ENCODE measurements at places on chromosomes 1 and 21. TPM values are rescaled to one million over a fixed set of nuclear protein-coding genes. Genes with fewer than 3 reads are reported as not detected.

GRCh38 chr1:57440096-57440495 is 16.2 kb upstream of the DAB1 start:
- DNase-seq = no peak

DNA sequence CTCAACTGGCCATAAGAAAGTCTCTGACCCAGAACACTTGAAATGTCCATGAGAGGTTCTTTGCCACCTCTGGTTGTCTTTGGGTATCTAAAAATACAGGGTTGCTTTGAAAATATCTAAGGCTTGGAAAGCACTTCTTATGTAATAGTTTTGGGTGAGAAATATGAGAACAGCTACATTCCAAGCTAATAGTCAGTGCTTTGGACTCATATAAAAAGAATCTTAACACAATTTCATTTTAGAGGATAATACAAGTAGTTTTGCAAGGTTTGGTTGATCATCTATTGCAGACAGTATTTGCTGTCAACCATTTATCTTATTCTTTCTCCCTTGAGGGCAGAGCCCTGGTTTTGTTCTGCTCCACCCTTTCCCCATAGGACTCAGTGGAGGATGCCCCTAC is 207.5 kb downstream of the KCNK2 start:
- no peak for DNase-seq

DNA sequence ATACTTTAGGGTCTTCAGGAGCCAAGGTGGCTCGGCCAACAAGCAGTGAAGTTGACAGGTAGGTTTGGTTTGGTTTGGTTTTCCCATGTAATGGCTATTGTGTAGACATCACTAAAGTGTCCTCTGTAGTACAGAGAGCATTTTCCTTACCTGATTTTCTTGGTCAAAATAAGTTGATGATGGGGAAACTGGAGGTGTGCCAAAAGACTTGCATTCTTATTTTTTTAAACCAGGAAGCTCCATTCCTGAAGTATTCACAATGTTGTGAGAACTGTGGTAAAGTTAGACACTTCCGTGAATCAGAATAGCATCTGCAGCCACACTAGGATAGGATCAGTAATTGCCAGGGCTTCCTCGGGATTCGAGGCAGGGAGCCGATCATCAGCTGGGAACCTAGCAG is 2.9 kb downstream of the ZBTB37 start:
- no peak for DNase-seq

GRCh38 chr1:156012051-156012817 is 8.5 kb downstream of the SSR2 start:
- DNase-seq = no peak

GRCh38 chr1:93692026-93692425 is 10.4 kb upstream of the BCAR3 start:
- DNase-seq = no peak

GRCh38 chr1:10437052-10437451 is 6.8 kb downstream of the CENPS start:
- DNase-seq = no peak

- DNase-seq = no peak
Observed at GRCh38 chr1:112798292-112798691, 83.2 kb upstream of the PPM1J start.

DNA sequence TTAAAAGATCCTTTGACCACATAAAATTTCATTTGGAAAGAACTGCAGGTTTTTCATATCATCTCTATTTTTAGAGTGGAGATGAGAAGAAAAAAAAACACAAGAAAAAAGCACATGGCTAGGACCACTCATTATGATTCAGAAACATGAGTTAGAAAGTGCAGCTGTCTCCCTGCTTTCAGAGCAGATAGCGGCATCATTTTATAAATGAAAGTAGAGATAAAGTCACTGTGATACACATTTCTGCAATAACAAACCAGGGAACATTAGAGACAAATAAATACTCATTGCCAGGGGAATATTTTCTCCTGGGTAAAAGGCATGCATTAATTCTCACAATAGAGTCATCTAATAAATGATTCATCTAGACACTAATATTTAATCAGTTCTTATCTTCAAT is 87.5 kb upstream of the PLPPR4 start:
- no peak for DNase-seq

DNA sequence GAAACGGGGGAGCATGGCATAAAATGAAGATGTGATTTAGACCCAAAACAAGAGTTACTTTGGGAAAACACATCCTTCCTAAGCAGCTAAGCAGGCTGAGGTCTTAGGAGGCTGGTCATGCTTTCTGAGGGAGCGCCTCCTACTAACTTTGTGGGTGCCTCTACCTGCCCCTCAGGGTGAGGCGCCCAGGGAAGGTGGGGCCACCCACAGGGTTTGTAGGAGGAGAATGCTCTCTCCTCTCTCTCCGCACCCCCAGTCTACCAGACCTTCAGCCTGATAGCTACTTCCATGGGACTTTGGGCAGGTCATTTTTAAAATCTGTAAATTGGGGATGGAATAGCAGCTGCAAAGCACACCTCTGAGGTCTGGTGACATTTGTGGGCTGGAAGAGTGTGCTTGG is 23.8 kb downstream of the SLC27A3 start:
- no peak for DNase-seq

DNA sequence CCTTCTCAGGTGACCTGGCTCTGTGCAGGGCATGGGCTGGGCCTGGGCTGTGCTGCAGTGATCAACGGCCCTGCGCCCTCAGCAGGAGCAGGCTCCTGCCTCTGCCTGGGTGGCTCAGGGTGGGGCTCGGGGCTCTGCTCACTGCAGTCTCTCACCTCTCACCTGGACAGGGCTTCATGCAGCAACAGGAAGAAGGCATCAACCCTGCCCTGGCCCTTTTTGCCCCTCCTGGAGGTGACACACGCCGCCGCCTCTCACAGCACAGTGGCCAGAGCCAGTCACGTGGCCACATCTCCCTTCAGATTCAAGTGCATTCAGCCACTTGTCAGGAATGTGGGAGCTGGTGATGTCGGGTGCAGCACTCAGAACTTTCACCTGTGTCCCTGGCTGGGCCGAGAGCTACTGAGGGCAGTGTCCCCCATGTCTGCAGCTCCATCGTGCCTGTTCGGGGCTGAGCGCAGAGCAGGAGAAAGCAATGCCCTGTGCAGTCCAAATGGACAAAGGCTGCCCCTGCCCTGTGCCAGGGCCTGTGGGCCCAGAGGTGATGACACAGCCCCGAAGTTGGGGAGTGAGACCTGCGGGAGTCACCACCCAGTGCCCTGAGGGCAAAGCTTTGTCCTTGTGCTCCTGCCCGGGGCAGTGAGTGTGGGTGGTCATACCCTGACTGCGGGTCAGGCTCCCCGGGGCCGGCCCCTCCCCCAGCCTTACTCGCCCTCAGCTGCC is 314.0 kb downstream of the PTPRU start:
- DNase-seq = no peak

- DNase-seq = no peak
Observed at GRCh38 chr1:174956976-174957375, 42.8 kb upstream of the CACYBP start.

DNA sequence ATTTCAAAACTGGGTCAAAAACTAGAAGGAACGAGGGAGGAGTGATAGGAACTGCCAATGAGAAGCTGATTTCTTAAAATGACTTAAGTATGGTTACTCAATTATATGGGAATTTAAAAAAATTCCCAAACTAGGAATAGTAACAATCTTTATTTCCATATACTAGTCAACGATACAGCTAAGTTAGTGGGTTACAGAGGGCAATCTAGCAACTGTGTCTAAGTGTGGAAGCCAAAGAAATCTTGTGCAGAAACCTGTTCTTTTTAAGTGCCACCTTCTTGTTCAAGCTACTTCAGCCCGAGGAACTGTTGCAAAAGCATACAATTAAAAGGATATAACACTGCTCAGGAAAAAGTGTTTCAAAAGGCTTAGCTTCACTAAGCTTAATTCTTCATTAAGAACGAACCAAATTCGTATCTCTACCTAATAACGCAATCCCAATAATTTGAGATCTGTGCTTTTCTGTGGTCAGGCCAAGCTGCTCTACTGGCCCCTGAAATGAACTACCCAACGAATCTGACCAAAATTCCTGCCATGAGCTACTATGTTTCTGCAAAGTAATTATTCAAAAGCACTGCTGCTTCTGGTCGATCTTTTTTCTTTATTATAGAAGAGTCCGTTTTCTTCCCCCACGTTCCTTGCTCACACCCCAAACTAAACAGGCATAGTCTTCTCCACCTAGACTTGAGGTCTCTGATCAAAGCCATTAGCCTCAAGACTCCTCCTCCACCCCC is 1.8 kb downstream of the USP24 start:
- DNase-seq = no peak

GRCh38 chr1:221337106-221337505 is 404.8 kb downstream of the DUSP10 start:
- no peak for DNase-seq

DNA sequence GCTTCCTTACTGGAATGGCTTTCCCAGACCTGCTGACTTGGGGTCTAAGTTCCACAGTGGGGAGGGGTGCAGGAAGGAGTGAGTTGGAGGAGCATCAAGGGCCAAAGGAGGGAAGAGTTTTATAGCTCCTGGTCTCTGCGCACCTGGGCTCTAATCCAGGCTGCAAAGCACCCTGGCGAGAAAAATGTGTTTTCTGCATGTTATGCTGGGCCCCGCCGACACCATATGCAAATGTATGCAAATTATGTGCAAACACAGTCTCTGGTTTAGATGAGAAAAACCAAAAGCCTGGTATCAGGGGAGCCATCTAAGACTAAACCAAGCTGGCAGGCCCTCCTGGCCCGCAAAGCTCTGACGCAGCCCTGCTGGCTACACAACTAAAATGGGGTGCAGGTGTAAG is 95.0 kb downstream of the VWA5B1 start:
- no peak for DNase-seq

- no peak for DNase-seq
Observed at GRCh38 chr1:12097321-12097720, 34.2 kb downstream of the TNFRSF8 start.

DNA sequence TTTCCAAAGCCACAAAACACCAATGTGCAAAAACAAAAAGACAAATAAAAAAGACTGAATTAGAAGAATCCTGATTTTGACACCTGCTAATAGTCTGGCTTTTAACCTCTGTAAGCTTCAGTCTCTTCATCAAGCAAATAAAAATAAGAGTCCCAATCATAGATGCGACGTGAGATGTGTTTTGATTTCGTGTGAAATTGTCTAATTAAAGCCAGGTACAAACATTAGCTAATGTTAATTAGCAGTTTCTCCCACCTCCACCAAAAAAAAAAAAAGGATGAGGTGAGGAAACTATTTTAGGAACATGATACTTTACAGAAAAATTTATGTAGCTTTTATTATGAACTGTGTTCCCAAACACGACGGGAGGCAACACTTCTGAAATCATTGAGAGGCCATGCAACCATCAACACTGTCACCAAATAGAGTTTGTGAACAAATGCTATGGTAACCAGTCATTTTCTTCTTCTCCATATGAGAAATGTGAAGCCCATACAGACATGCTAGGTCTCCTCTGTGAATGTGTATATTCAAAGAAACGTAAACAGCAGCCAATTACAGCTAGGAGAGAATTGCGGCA is 6.7 kb upstream of the EVI5 start:
- no peak for DNase-seq

DNA sequence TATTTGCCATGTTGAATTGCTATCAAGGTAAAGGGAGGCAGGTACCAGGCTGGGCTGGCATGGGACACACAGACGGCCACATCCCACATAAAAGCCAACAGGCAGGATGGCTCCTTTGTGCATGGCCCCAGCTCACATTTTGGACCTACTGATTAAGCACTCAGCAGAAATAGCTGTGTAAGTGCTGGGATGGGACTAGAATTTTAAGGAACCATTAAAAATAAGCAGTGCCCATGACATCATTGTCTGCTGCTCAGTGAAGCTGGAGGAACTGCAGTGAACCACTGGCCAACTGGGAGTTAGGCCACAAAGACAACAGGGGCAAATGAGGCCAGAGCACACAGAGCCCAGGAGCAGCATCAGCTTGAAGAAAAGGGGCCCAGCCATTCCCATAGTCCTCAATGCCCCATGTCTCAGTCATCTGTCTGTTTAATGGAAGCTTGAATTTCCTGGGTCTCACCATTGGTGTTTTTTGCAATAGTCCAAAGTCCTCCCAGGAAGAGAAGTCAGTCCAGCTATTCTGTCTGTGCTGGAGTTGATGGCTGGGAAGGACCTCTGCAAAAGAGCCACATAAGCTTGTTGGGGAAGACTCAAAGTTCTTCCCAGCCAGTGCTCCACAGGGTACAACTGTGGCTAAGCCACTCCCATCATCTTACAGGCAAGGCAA is 45.3 kb upstream of the TNR start:
- no peak for DNase-seq

DNA sequence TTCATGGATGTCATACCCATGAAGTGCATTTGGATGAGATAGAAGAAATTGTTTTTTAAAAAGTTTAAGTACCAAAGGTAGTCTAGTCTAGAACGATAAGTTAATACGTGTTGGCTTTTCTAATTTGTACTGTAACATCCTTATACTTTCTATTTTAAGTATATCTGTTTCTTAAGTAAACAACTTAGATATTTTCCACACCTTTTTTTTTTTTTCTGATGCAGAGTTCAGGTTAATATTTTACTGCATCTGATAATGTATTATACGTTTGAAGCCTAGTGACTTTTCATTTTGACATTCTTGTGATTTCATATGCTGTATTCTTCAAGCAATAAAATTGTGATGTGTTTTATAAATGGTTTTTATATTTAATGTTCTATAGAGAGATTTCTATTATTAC is 16.5 kb downstream of the DR1 start:
- no peak for DNase-seq

DNA sequence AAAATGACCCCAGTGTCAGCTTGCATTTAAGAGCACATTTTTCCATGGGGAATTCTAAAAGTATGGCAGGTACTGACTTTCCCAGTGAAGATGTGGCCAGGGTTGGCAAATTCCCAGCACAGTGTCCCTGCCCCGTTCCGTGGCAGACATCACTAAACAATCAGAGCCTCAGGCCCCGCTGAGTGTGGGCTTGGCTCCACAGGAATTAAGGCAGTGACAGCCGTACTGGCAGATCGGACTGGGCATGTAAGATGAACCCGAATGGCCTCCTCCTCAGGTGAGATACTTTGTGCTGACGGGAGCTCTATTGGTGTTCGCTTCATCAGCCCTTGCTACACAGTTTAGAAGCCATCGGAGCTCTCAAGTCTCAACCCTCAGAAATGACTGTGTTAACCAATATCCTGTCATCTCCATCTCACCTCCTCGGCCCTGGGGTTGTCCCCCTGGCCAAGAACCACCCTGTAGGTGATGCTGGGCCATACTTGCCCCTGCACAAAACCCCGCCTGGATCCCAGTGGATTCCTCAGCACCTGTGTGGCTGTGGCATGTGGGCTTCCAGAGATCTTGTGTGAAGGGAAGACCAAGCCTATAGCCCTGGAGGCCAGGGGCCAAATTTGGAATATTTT is 29.0 kb upstream of the ABCG1 start:
- no peak for DNase-seq

- DNase-seq = no peak
Observed at GRCh38 chr1:10105484-10105883, 72.7 kb downstream of the UBE4B start.

The KCNJ9 gene
- total RNA-seq = 0.11 TPM

The NFASC gene
- 12.9 TPM for total RNA-seq

The VASH2 gene
- 8.7 TPM for total RNA-seq

The LRRC8C gene
- 4.5 TPM for total RNA-seq

The SFN gene
- 0.30 TPM for total RNA-seq

The C1orf116 gene
- 0.37 TPM for total RNA-seq

The OR2AK2 gene
- not detected for total RNA-seq

Data from neural crest cell (in vitro differentiated cells).